Caco-2 (cell line): ENCODE measurements at places on chromosomes 6 and 20.

GRCh38 chr6:45668705-45669104 is 291.0 kb upstream of the SUPT3H start:
- DNase-seq: no peak

DNA sequence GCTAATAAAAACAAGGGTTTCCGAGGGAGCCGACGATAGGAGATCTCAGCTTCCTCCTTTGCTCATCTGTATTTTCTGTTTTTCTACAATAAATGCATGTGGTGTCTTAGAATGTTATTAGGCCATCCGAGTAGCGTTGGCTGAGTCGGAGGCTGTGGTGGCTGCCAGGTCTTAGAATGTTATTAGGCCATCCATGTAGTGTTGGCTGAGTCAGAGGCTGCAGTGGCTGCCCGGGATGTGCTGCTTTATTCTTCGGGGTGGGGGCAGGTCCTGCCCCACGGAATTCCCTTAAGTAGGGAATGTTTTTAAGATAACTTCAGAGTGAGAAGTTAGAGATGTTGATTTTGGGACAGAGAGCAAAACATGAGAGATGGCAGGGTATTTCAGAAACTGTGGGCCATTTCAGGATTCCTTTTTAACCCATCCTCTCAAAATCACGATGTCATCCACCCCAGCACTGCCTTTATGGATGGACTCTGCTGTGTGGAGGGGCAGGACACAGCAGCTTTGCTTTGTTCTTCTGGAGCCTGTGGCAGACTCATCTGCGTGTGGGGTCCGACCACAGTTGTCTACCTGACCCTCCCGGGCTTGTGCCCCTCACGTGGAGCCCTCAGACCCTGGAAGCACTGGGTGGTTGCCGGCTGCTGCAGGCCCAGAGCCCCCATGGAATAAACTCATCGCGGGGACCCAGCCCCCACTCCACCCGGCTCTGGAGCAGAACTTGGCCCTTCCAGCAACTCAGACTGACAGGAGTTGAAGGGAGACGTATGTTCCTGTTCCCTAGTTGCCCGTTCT is 20.4 kb downstream of the OSBPL2 start:
- DNase-seq: no peak

- no peak for DNase-seq
Observed at GRCh38 chr20:57922083-57922482, 212.3 kb upstream of the PMEPA1 start.

- no peak for DNase-seq
Observed at GRCh38 chr6:132933090-132933489, 118.7 kb downstream of the RPS12 start.

DNA sequence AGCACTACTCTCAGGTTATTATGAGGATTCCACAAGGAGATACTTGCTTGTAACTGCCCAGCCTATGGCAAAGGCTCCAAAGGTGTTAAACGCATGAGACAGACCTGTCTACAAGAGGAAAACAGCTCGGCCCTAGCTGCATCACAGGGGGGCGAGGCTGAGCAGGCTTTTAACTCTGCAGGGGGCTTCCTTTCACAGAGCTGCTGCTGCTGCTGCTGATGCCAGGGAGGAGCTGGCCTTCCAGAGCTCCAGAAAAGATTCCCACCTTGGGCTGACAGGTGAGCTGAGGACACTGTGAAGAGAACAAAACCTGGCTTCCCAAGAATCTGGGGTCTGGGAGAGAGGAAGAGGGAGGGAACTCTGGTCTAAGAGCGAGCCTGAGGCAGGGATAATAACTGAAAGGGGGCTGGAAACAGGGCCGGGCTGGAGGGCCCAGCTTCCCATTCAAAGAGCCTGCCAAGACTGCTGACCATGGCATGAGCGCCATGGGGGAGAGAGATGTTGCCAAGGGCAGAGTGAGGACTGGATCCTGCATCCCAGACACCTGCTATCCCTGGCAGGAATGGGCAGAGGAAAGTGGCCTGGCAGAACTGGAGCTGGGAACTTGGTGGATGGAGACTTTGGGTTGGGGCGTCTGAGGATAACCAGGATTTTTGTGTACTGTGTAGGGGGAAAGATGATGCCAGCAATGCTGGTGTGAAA is 211.1 kb upstream of the LRFN2 start:
- DNase-seq: no peak
